ENCODE measurements at places on chromosomes 4 and X.
A peak's percentile ranks its signal among the peaks of the same experiment; 100 is the strongest.

- no peak for DNase-seq
Measured at GRCh38 chr4:98630737-98631454, 27.5 kb downstream of the TSPAN5 start.

DNA sequence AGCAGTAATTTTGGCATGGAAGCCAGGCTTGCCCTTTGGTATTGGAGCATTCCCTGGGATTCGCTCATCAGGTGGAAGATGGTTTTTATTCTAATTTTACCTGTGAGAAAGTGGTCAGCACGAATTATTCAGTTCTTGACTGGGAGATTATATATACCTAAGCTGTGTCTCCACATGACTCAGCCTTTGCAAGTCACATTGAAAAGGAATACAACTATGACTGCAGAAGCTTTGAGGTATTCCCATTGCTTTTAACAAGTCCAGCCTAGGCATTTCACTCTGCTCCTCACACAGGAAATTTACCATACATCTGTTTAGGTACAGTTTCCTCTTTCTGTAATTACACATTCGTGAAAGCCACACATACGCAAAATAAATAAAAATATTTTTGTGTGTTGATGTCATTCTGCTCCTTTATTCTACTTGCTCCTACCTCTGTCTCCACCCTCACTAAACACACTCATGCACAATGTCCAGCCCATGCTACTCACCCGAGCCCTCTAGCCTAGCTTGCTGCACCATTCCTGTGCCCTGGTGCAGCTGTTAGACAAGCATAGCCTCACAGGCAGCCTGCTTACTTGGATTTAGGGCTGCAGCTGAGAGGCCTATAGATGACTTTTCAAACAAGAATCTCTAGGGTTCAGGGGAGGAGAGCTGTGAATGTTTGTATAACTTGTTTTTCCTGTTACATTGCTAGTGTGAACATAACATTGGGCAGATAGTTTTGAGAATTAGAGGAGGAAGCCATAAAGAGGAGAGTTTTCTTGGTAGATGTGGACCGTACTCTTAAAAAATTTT lies 504.4 kb upstream of the FAT1 start:
- DNase-seq: no peak

DNA sequence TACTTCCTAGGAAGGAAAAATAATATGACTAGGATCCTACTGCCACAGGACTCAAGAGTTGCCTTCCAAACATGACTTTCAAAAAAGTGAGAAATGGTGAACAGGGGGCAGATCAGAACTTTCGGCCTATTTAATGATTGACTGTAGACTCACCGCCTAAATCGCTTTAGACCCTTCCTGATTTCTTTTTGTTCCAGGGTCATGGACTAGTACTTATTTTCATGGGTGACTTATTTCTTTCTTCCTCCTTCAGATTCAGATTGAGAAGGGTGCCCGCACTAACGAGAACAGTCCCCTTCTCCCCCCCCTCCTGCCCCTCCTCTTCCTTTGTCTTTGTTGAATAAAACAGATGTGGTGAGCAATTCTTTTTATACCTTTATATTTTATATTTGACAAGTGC lies 48.0 kb upstream of the KLHL8 start:
- no peak for DNase-seq

GRCh38 chr4:7398104-7398423 lies 36.7 kb downstream of the PSAPL1 start:
- DNase-seq: peak; percentile 80

DNA sequence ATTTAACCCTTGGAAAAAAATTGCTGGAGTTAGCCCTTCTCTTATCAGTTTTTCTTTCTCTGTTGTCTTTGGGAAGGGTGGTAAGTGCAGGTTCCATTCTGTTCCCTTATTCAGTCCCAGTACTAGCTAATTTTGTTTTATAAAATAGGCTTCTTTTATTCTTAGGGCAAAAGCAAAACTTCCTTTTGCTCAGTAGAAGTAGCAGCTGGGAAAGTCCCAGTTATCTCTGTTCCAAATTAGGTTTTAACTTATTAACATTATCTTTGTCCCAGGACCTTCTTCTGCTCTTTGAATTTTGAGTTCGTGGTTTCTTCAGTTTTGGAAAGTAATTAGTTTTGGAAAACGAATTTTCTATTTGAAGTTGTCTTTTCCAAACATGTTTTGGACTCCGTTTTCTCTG lies 61.1 kb downstream of the BANK1 start:
- no peak for DNase-seq

- no peak for DNase-seq
Measured at GRCh38 chr4:61220556-61220955, 20.4 kb downstream of the ADGRL3 start.

Data from fibroblast of upper back skin (primary cell).